ENCODE measurements at places on chromosomes 5 and 9. TPM values are rescaled to one million over a fixed set of nuclear protein-coding genes. Genes with fewer than 3 reads are reported as not detected.

GRCh38 chr5:128534726-128535125 is 3.3 kb downstream of the FBN2 start:
- no peak overlapping the region for H3K27ac ChIP-seq
- peaks cover 17% of the 10 kb centered on the region for H3K36me3 ChIP-seq
- H3K4me3 ChIP-seq = peak overlapping the region; percentile 22
- H3K27me3 ChIP-seq = no peaks in the 10 kb centered on the region
- DNase-seq = peak; percentile 36
- H3K4me1 ChIP-seq = peaks cover 6% of the 10 kb centered on the region

DNA sequence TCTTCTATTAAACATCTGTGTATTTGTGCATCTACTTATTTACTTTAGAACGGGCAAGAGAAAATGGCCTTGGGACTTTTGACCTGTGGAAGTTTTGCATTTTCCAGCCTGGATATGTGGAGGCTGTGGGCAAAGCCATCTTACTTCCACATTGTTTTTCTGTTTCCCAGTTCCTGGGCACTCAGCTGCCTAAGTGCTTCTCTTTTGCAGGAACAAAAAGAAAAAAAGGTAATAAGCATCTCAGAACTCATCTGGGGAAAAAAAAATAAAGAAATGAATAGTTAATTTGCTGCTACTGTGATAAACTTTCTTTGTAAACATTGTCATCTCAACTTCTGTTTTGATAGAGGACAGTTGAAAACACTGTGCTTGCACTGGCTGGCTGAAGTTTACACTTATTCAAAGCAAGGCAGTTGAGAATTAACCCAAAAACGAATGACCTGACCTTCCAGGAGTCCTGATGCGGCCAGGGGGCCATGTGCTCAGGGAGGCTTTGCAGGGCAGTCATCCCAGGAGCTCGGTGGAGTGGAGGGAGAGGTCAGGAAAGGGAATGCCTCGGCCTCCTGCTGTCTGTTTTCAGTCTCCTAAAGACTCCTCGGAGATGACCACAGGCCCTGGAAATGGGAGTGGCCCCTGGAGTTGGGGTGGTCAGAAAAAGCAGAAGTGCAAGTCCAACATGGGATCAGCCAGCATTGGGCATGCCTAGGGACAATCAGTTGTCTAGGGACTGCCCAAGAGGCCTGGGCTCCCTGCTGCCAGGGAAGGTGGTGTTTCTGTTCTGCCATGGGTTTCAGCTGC is 75.5 kb downstream of the RAI14 start:
- H3K4me1 ChIP-seq = peaks cover 26% of the 10 kb centered on the region
- peak overlapping the region; percentile 74 for H3K27ac ChIP-seq
- no peaks in the 10 kb centered on the region for H3K27me3 ChIP-seq
- DNase-seq = no peak
- no peak overlapping the region for H3K4me3 ChIP-seq

GRCh38 chr5:19125956-19126713 is 861.9 kb downstream of the CDH18 start:
- H3K27ac ChIP-seq = no peak overlapping the region
- H3K36me3 ChIP-seq = no peaks in the 10 kb centered on the region
- H3K27me3 ChIP-seq = no peaks in the 10 kb centered on the region
- no peak for DNase-seq
- H3K4me3 ChIP-seq = no peak overlapping the region

DNA sequence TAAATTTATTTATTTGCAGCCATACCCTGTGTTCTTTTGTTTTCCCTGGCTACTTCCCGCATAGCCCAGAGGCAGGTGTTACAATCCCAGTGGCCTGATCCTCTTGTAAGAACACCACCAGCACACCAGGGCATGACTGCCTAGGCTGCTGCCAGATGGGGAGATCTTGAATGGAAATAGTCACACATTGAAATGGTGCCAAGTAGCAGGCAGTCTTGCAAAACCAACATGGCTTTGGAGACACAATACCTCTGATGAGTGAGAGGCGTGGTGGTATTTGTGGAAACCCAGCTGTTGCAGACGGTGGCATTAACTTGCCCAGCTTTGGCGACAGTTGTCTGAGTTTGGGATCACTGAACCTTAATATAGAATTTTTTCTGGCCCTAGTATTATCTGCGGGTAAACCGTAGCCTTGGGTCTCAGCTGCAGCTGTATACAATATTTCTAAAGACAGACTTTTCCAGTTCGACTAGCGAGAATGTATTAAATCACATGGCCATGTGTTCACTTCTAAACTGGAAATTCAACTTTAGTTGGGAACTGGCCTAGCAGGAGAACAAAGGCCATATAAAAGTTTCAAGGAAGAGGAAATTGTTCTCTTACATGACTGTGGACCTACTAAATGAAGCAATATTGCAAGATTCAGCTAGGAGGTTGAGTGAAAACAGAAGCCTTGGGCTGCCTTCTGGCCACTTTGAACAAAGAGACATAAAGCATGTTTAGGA is 277.0 kb downstream of the SMARCA2 start:
- H3K27me3 ChIP-seq = peaks cover 4% of the 10 kb centered on the region
- no peaks in the 10 kb centered on the region for H3K36me3 ChIP-seq
- H3K4me3 ChIP-seq = no peak overlapping the region
- no peak for DNase-seq

Gene PCBD2
- 2.7 TPM for polyA plus RNA-seq

Gene GNA14
- polyA plus RNA-seq = 0.03 TPM

Gene CYSRT1
- 0.93 TPM for polyA plus RNA-seq

DNA sequence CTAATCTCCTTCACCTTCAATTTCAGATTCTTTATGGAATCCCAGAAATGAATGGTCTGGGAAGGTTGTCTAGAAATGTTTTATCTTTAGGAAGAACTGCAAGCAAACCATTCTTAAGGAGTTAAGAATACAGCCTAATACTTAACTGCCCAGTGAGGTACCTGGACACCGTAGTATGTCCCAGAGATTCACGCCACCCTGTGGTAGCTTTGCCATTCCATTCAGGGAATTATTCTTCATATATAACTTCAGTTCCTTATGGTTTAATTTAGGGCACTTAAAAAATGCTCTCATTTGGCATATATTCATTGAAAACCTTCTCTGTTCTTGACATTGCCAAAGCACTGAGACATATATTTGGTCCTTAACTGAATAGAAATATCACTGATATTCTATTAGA is 49.7 kb downstream of the ACTBL2 start:
- DNase-seq = no peak
- no peaks in the 10 kb centered on the region for H3K27me3 ChIP-seq
- H3K4me3 ChIP-seq = no peak overlapping the region
- H3K4me1 ChIP-seq = peaks cover 20% of the 10 kb centered on the region

- H3K27me3 ChIP-seq = no peaks in the 10 kb centered on the region
- DNase-seq = no peak
- H3K36me3 ChIP-seq = no peaks in the 10 kb centered on the region
- no peak overlapping the region for H3K4me3 ChIP-seq
Observed at GRCh38 chr5:16883806-16884205, 52.3 kb downstream of the MYO10 start.

DNA sequence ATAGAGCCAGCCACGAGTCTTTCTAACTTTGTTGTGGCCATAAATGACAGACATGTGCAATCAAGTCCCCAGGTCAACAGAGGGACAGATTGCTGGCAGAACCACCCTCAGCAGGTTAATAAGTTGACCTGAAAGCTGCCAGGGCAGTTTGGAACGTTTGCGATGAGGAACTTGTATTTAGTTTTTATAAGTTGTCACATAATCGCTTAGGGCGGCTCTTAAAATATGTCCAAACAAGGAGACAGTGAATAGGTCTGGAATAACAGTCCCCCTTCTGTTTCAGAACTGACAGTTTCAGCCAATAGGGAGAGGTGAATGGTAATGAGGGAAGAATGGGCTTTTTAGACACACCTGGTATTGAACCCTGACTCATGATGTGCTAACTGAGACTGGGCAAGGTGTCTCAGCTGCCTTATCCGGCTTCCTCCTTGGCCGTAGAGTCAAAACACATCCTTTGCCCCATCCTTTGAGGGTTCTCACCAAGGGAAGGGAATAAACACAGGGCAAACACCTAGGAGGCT is 33.6 kb upstream of the GABRP start:
- H3K4me3 ChIP-seq = no peak overlapping the region
- peaks cover 2% of the 10 kb centered on the region for H3K4me1 ChIP-seq

Gene SH2D3C
- polyA plus RNA-seq = 0.24 TPM

GRCh38 chr9:18159254-18159653 is 314.7 kb upstream of the ADAMTSL1 start:
- H3K27ac ChIP-seq = no peak overlapping the region

GRCh38 chr5:143593723-143594122 is 190.2 kb upstream of the NR3C1 start:
- H3K36me3 ChIP-seq = no peaks in the 10 kb centered on the region
- no peak overlapping the region for H3K27ac ChIP-seq
- H3K4me3 ChIP-seq = no peak overlapping the region
- H3K4me1 ChIP-seq = peaks cover 15% of the 10 kb centered on the region
- no peaks in the 10 kb centered on the region for H3K27me3 ChIP-seq

- H3K36me3 ChIP-seq = peaks cover 66% of the 10 kb centered on the region
- peak overlapping the region; percentile 21 for H3K27ac ChIP-seq
- no peaks in the 10 kb centered on the region for H3K27me3 ChIP-seq
- H3K4me1 ChIP-seq = peaks cover 30% of the 10 kb centered on the region
- DNase-seq = no peak
Observed at GRCh38 chr5:14292766-14293658, 149.9 kb downstream of the TRIO start.

- H3K4me3 ChIP-seq = peak overlapping the region; percentile 74
- peaks cover 8% of the 10 kb centered on the region for H3K4me1 ChIP-seq
- no peaks in the 10 kb centered on the region for H3K27me3 ChIP-seq
- no peaks in the 10 kb centered on the region for H3K36me3 ChIP-seq
Observed at GRCh38 chr5:176608937-176609723, 826 bp downstream of the GPRIN1 start.

DNA sequence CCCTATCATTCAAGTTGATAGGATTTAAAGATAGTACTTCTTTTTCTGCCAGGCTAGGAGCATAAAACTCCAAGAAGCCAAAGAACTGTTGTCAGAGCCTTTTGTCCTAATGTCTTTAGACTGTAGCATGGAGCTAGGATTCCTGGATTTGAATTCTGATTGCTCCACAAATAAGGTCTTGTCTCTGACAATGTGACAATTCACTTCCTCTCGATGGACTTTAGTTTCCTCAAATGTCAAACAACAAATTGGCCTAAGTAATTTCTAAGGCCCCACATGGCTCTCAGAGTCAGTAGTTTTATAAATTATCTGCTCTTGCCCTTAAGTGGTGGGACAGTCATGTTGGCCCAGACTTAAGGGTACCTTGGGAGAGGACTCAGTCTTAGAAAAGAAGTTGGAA is 36.7 kb downstream of the RFK start:
- no peak overlapping the region for H3K27ac ChIP-seq
- peaks cover 19% of the 10 kb centered on the region for H3K27me3 ChIP-seq
- no peak overlapping the region for H3K4me3 ChIP-seq
- H3K4me1 ChIP-seq = no peaks in the 10 kb centered on the region

GRCh38 chr9:2173170-2173569 is 158.0 kb downstream of the SMARCA2 start:
- no peak overlapping the region for H3K27ac ChIP-seq
- peaks cover 4% of the 10 kb centered on the region for H3K36me3 ChIP-seq
- no peaks in the 10 kb centered on the region for H3K27me3 ChIP-seq

Gene TENT4A
- polyA plus RNA-seq = 19.8 TPM

DNA sequence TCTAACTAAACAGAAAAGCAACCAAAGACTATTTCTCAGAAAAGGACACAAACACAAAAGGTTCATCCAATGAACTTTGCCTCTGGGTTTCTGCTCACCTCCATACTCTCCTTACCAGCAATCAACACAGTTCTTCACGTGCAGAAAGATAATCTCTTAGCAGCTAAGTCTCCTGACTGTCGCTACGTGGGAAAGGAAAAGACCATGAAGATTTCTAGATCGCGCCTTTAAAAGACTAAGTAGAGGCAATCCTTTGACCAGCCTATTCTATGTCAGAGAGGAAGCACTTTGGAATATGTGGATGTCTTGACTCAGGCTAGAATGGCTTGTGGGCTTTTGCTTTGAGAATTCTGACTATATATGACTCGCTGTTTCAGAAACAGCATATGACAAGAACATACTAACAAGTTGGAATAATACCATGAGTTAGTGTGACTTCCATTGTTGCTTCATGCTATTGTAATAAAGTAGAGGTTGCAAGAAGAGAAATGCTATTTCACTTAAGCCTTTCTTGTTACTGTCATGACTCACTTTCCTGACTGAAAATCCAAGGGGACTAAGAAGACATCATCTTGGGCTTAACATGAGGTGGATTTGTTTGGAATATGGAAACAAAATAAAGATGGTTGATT is 339.5 kb upstream of the RFX3 start:
- no peaks in the 10 kb centered on the region for H3K36me3 ChIP-seq
- no peaks in the 10 kb centered on the region for H3K27me3 ChIP-seq
- H3K4me3 ChIP-seq = no peak overlapping the region

- H3K36me3 ChIP-seq = no peaks in the 10 kb centered on the region
- H3K27me3 ChIP-seq = no peaks in the 10 kb centered on the region
- no peak for DNase-seq
- no peak overlapping the region for H3K4me3 ChIP-seq
- H3K27ac ChIP-seq = no peak overlapping the region
- H3K4me1 ChIP-seq = no peaks in the 10 kb centered on the region
Observed at GRCh38 chr5:118233606-118234005, 754.7 kb downstream of the DTWD2 start.

DNA sequence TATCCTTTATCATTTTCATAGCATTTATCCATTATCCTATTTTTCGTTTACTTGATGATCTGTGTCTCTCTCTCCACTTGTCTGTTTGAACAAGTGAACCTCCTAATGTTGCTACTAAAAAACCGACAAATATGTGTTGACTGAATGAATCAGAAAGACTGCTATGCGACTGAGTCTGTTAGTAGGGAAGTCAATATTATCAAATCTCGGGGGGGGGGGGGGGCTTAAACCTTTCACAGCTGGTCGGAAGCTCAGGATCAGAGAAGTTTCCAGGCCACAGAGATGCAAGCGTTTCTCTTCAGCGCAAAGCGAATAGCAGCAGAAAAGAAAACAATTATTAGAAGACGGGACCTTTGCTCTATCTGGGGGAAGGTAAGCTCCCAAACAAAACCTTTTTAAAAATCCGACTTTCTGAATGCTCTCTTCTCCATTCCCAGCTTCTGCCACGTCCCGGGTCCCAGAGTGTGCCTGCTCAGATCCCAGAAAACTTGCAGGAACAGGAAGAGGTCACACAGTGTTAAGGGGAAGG is 412 bp downstream of the RIOK2 start:
- H3K27me3 ChIP-seq = no peaks in the 10 kb centered on the region
- peak; percentile 36 for DNase-seq
- H3K36me3 ChIP-seq = peaks cover 9% of the 10 kb centered on the region
- peak overlapping the region; percentile 82 for H3K4me3 ChIP-seq
- peaks cover 2% of the 10 kb centered on the region for H3K4me1 ChIP-seq

- H3K36me3 ChIP-seq = no peaks in the 10 kb centered on the region
- no peak overlapping the region for H3K4me3 ChIP-seq
Observed at GRCh38 chr9:4430432-4431261, 59.6 kb upstream of the SLC1A1 start.

- H3K27ac ChIP-seq = no peak overlapping the region
- H3K4me3 ChIP-seq = no peak overlapping the region
- DNase-seq = peak; percentile 46
- H3K36me3 ChIP-seq = peaks cover 8% of the 10 kb centered on the region
Observed at GRCh38 chr5:115532517-115532916, 12.1 kb downstream of the FEM1C start.

Gene PCDHB15
- polyA plus RNA-seq = 0.17 TPM

Gene ABLIM3
- polyA plus RNA-seq = 71.1 TPM
